ENCODE measurements at places on chromosomes 5 and 9.
A peak's percentile ranks its signal among the peaks of the same experiment; 100 is the strongest.

DNA sequence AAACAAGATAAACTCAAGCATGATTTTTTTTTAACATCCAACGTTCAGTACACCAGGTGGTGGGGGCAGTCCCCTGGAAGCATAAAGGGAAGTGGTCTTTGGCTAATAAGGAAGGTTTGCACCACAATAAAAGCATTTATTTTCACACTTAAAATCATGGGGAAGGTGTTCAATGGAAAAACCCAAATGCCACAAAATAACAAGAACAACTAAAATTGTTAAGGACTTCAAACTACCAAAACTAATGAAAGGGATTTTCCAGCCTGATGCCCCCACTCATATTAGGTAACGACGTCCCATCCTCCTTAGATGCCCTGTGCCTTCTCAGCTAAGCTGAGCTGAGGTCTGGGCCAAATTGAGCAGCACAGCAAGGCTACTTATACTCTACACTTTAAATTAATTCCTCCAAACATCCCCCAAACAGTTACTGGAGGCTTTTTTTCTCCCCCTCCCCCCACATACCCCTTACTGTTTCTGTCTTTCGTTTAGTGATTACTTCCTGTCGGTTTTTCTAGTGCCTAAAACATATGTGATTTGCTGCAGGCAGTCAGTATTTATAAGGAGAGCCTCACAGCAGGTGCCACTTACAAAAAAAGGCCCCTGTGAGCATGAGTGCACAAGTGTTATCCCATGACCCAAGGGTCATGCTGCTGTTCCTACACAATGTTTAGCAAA is 259.7 kb upstream of the ZNF608 start:
- peak; percentile 74 for DNase-seq

- DNase-seq, result no peak
Measured at GRCh38 chr5:98961665-98962344, 33.0 kb upstream of the CHD1 start.

DNA sequence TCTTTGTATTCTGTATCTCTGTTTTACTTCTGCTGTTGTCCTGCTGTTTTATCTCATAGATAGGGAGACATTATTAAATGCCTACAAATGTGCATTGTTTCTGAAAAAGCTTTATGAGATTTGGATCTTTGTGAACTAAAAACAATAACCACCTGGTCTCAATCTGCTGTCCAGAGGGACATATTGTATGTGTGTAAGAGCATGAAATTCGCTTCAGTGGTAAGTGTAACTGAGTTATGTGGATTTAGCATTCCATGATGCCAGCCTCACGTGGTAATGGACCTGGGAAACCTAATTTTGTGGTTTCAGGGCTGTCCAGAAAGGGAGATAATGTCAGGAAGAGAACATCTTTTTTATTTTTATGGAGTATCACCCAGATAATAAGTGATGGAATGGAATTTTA is 119.3 kb downstream of the GDNF start:
- DNase-seq, result no peak

DNA sequence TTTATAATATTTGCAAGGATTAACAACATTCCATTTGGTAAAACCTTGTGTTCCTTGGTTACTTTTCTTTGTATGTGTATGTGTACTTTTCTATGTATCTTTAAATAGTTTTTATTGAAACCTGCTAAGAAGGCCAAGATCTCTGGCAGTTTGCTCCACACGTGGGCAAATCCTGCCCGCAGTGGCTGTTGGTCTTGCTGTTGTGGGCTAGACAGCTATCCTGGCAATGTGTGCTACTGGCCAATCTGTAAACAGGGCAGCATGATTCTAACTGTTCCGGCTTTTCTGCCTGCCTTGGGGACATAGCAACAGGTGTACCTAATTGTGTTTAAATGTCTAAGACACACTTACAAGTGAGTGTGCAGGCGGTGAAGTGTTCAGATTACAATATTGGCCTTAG is 286.6 kb downstream of the RFX3 start:
- DNase-seq, result no peak

DNA sequence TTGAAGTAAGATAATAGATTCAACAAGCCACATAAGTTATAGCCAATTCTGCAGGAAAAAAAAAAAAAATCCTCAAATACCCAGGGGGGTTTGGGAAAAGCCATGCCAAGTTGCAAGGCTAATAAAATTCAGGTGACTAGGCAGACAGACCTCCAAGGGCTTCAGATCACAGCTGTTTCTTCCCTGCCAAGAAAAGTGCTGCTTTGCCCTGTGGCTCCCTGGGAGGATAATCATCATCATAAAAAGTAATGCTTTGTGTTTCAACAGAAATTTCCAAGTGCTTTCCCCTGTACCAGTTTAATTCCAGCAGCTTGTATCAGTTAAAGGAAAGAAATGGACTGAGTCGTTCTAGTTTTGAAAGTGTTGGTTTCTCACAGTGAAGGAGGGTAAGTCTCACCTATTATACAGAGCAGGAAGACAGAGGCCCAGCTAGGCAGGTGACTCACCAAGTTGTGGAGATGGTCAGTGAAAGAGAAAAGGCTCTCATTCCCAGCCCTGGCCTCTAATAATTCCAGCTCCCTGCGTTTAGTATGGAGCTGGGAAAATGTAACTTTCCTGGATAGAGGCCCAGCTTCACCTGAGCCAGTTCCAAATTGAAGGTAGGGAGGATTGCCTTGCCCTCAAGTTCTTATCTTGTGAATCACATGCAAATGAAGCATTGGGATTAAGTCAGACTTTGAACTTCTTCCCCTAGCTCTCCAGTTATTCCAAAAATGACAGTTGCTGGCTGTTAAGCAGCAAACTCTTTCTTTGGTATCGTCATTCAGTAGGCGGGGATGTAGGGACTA is 263.4 kb downstream of the GRIA1 start:
- DNase-seq, result no peak

DNA sequence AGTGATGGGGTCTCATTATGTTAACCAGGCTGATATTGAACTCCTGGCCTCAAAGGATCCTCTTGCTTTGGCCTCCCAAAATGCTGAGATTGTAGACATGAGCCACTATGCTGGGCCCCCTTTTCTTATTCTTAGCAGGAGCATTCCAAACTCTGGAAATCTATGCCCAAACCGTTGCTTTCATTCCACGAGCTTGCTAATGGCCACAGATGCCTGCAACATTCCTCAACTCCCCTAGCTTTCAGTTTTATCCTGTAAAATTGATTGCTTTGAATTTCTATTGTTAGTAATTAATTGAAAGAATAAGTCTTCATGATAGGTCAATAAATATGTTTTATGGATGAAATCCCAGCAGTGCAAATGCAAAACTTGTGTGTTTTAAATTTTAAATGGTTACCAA is 564.8 kb upstream of the WWC1 start:
- DNase-seq, result no peak

DNA sequence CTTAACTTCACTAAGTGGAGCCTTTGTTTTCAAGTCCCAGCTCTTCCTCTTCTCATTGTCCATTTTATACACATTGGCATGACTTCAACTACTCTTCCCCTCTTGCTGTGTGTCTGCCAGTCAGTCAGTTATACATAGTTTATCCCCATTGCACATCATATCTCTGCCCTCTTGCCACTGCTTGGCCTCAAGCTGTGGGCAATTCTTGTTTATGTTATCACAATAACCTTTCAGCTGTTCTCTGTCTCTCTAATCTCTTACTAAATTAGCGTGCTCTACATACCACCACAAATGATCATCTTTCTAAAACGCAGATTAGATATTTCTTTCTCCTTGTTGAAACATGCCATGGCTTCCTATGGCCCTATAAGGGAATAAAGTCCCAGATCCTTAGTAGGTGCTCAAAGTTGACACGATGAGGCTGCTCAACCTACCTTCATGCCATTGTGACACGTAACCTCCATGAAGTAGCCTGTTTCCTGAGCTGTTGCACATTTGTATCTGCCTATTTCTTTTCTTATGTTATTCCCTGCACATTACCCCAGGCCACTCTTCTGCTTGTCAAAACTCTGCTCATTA is 239.3 kb downstream of the GAS1 start:
- no peak for DNase-seq

Measured in Jurkat, Clone E6-1 (cell line).